ENCODE measurements at places on chromosomes 13 and 19.

GRCh38 chr13:109627649-109628048 is 158.7 kb downstream of the IRS2 start:
- DNase-seq = no peak

DNA sequence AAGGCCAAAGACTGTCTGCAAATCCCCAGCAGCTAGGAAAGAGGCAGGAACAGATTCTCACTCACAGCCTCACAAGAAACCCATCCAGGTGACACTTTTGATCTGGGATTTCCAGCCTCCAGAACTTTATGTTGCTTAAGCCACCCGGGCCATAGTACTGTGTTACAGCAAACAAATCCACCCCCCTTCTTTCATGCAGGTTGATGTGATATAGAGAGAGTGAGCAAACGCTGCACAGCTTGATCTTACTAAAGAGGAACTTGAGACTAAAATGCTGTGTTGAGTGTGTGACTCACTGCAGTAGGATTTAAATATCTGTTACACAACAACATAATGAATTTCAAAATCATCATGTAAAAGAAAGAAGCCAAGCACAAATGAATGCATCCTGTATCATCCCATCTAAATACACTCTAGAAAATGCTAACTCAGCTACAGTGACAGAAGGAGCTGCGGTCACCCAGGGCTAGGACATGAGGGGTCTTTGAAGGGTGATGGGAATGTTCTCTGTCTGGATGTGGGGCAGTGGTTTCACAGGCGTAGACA is 32.2 kb downstream of the RCBTB2 start:
- DNase-seq = peak; percentile 58

DNA sequence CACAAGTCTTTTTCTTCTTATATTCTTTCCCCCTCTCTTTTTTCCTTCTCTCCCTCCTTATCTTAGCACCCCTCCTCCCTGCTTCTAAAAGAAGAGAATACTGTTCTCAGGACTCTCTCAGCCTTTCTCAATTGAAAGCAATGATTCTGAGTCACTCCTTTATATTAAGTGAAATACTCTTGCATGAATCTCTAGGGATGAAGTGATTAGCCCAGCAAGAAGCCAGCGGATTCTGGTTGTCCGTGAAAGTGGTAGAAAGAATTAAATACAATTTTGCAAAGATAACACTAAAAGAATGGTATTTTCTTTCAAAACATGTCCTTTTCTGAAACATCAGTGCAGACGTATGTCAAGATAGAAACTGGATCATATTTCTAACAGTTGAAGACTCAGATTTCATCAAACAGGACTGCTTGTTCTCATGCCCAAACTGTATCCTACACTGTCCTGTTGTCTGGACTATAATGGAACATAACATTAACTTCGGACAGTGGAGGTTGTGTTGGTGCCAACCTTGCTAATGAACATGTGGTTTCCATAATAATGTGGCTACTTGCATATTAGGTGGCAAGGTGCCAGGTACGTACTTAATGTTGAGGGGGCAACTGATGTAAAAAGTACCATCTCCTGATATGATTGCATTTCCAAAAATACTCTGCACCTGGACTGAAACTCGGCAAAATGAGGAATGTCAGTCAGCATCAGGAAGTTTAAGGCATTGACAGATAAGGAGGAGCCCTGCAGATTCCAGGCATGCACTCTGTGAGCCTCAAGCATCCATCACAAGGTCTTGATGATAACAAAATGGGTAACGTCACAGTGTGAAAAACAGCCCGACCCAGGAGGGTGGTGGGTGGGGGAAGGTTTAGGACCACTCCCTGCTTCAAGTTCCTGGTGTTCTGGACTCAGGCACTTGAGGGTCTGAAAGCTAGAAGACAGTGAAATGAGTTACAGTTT is 357.2 kb downstream of the DLEU7 start:
- DNase-seq = peak; percentile 6

- DNase-seq = no peak
Measured at GRCh38 chr19:10566658-10567410, 1.0 kb upstream of the KRI1 start.

GRCh38 chr19:12757544-12758274 is 6.1 kb downstream of the BEST2 start:
- DNase-seq = no peak

DNA sequence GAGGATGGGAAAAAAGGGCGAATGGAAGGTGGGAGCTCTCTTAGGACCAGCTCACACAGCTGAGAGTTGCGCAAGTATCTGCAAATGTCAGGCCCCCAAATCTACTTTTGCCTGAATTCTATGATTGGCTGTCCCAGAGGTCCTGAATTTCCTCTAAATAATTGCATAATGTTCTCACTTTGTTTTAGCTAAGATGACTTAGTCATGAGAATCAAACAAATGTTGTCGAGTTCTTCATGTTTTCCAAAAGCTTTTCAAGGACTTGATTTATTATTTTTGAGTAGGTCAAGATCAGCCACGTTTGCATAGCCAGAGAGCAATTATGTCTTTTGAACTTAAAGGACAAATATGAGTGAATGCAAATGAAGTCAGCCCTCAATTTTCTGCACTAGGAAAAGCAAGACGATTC is 246.6 kb upstream of the MAB21L1 start:
- DNase-seq = no peak

DNA sequence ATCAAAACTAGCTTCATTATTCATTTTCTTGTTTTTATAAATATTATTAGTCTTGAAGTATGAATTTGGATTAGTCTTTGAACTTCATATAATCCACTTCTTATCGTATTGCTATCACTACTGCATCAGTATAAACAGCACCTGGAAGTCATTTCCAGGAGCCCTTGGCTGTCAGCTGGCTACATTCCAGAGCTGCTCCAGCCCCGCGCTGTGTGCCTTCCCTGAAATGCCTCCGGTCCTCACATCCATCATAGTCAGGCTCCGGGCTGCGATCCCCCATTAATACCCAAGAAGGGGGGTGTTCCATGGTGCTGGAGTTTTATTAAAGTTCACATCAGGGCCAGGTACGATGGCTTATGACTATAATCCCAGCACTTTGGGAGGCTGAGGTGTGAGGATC is 124.3 kb upstream of the GJB6 start:
- no peak for DNase-seq

DNA sequence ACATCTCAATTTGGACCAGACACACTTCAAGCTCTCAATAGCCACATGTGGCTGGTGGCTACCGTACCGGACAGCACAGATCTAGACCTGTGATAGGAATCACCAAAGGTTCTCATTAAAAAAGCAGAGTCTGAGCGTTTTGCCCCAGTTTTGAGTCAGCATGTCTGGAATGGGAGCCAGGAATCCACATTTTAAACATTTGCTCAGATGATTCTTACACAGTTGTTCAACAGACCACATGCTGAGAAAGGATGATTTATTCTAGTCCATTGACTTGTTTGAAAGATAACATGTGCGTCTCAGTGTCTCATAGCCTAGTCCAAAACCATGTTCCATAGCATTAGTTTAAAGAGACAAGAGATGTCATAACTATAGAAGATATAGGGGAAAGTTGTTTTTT is 53.4 kb downstream of the FLT3 start:
- DNase-seq = no peak

- DNase-seq = peak; percentile 22
Measured at GRCh38 chr13:101309014-101309619, 107.2 kb downstream of the NALCN start.

GRCh38 chr19:39684267-39684666 is 20.0 kb upstream of the LGALS14 start:
- no peak for DNase-seq

DNA sequence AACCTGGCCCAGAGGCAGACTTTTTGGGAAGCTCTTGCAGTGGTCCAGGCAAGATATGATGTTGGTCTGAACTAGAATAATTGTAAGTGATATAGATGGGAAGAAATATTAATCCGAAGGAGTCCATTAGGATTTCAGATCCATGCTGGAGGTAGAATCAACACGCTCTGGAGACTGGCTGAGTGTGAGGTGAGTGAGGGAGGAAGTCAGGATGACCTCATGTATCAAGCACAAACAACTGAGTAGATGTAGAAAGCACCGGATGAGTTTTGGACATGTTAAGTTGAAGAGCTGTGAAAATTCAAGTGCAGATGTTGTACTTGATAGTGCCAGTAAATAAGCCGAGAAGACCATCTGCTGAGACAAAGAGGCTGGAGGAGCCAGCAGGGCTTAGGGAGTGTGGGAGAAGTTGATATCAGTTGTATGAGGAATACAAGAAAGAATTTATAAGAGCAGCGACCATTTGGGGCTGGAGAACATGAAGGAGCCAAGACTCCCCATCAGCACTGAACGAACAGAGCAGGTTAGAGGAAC is 5.3 kb upstream of the CNMD start:
- no peak for DNase-seq

GRCh38 chr13:78598966-78599644 is 4.2 kb downstream of the POU4F1 start:
- DNase-seq = no peak

GRCh38 chr13:50130123-50130946 is 115.1 kb downstream of the KCNRG start:
- DNase-seq = no peak
